ENCODE measurements at places on chromosomes 2 and 18. TPM values are rescaled to one million over a fixed set of nuclear protein-coding genes. Genes with fewer than 3 reads are reported as not detected.

Gene RESP18
- total RNA-seq: not detected

Gene MRPL44
- 26.7 TPM for total RNA-seq

Gene ST6GAL2
- not detected for total RNA-seq

Gene DYNAP
- total RNA-seq: not detected

Gene HOXD13
- not detected for total RNA-seq

Gene PNPT1
- total RNA-seq: 28.2 TPM

Gene ATP6V1B1
- not detected for total RNA-seq

Gene DAW1
- total RNA-seq: not detected
